Occipital lobe (tissue), 3 donors: ENCODE measurements at places on chromosomes 2 and 18. TPM values are rescaled to one million over a fixed set of nuclear protein-coding genes. Genes with fewer than 3 reads are reported as not detected.

The TMEM87B gene
- 15.3 TPM for total RNA-seq

The MDH1B gene
- 2.5 TPM for total RNA-seq

The DUSP19 gene
- 19.3 TPM for total RNA-seq

The SSB gene
- 88.1 TPM for total RNA-seq

The RAX gene
- total RNA-seq: not detected

The CCDC148 gene
- 25.7 TPM for total RNA-seq

The SH3BP4 gene
- 5.5 TPM for total RNA-seq

The LTBP1 gene
- 25.6 TPM for total RNA-seq

The ESPNL gene
- 0.16 TPM for total RNA-seq

The UGT1A8 gene
- not detected for total RNA-seq

The KCNG2 gene
- total RNA-seq: 0.31 TPM

The SEPTIN10 gene
- 114 TPM for total RNA-seq

The TDRD15 gene
- total RNA-seq: 3.0 TPM

The REG3G gene
- not detected for total RNA-seq

The SCG2 gene
- total RNA-seq: 52.9 TPM

The RNF125 gene
- total RNA-seq: 1.1 TPM

The TEX261 gene
- total RNA-seq: 18.1 TPM

The STK36 gene
- 20.9 TPM for total RNA-seq

The SERPINB12 gene
- not detected for total RNA-seq

The SULT1C2 gene
- total RNA-seq: 0.62 TPM

The PCBP1 gene
- total RNA-seq: 22.0 TPM

The KLHL30 gene
- total RNA-seq: 0.16 TPM

The GPR45 gene
- 0.78 TPM for total RNA-seq

The PSMA8 gene
- total RNA-seq: not detected

The CFAP221 gene
- 5.6 TPM for total RNA-seq

The MERTK gene
- total RNA-seq: 7.2 TPM

The RGPD3 gene
- 0.94 TPM for total RNA-seq

The LYPD1 gene
- 17.8 TPM for total RNA-seq

The DCDC2C gene
- total RNA-seq: 0.62 TPM

The MEP1B gene
- 0.78 TPM for total RNA-seq

The IL36G gene
- not detected for total RNA-seq

The TEX44 gene
- total RNA-seq: not detected

The CDK5R2 gene
- 6.2 TPM for total RNA-seq

The SERPINB11 gene
- total RNA-seq: not detected

The SEPTIN2 gene
- 266 TPM for total RNA-seq

The LONRF2 gene
- 58.3 TPM for total RNA-seq

The MYCN gene
- 75.5 TPM for total RNA-seq

The OXER1 gene
- not detected for total RNA-seq

The CXCR1 gene
- not detected for total RNA-seq

The RAB6C gene
- 0.78 TPM for total RNA-seq

The PPP4R1 gene
- 149 TPM for total RNA-seq
